ENCODE measurements at places on chromosomes 1 and 21. TPM values are rescaled to one million over a fixed set of nuclear protein-coding genes. Genes with fewer than 3 reads are reported as not detected.

GRCh38 chr21:44084496-44085241 lies 22.5 kb upstream of the PWP2 start:
- DNase-seq = peak; percentile 42

Gene FMO5
- 0.66 TPM for total RNA-seq

- DNase-seq = no peak
Measured at GRCh38 chr1:170145770-170146676, at the start of gene NTMT2. Gene NTMT2 (plus strand): TSS chr1:170145959. CDS start chr1:170146108, 149 bp downstream.

Gene VANGL1
- total RNA-seq = 11.8 TPM

- no peak for DNase-seq
Measured at GRCh38 chr1:26956321-26956720, 3.9 kb downstream of the KDF1 start.

Gene OPTC
- total RNA-seq = not detected

DNA sequence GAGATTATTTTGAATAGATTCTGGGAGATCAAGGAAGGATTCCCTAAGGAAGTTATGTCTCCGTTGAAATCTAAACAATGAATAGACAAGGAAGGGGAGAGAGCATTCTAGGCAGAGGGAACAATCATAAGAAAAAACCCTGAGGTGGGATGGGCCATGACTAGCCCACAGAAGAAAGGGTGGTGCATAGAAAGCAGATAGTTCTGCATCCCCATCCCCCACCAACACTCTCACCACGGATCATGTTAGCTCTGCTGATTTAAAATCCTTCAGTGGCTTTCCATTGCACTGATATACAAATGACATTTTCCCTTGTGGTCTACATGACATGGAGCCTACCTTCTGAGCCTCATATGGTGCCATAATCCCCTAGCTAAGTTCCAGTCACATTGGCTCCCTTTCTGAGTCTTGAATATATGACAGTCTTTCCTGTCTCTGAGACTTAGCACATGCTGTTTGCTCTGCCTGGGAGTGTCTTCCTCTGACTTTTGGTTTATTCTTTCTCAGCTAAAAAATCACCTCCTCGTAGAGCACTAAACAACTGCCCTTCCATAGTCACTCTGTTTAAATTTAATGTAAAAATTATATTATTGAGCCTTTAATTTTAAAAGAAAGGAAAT lies 15.2 kb downstream of the SCMH1 start:
- DNase-seq = no peak

Gene KRTAP11-1
- not detected for total RNA-seq

- no peak for DNase-seq
Measured at GRCh38 chr21:38913120-38913892, 107.6 kb downstream of the ETS2 start.

DNA sequence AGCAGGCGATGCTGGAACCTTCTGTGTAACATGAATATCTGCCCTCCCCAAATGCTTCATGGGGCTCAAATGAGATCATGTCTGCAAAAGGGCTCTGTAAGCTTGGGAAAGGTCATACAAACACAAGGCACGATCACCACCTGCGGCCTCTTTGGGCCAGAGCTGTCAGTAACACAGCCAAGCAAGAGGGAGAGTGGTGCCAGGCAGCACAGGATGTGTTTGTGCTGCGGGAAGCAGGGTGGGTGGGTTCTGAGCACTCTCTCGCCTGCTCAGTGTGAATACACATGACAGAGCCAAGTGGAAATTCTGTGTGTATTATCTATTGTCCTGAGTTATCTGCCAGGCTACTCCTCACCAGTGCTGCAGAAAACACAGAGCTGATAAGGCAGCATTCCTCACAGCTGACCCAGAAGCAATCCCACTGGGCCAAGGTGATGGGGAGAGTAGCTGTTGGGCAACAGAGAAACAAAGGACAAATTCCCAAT lies 101.2 kb downstream of the LAMC2 start:
- DNase-seq = no peak

GRCh38 chr1:11507309-11507708 lies 28.4 kb downstream of the DISP3 start:
- DNase-seq = no peak

DNA sequence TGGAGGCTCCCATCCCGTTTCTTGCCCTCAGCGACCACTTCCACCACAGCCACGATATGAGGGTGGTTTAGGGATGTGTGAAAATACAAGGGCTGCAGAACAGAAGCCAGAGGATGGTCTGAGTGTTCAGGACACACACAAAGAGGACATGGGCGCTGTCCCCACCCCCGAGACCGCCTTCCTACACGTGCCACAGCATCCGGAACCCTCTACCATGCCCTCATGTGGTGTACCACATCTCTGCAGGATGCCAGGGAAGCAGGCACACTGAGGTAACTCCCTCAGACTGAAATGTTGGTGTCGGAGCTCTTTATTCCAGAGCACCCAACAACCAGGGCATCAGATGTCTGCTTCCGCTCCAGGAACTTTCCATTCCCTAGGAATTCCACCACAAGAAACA lies 23.1 kb downstream of the NPHP4 start:
- no peak for DNase-seq

Gene TMEM54
- total RNA-seq = not detected

Gene ASCL5
- not detected for total RNA-seq

DNA sequence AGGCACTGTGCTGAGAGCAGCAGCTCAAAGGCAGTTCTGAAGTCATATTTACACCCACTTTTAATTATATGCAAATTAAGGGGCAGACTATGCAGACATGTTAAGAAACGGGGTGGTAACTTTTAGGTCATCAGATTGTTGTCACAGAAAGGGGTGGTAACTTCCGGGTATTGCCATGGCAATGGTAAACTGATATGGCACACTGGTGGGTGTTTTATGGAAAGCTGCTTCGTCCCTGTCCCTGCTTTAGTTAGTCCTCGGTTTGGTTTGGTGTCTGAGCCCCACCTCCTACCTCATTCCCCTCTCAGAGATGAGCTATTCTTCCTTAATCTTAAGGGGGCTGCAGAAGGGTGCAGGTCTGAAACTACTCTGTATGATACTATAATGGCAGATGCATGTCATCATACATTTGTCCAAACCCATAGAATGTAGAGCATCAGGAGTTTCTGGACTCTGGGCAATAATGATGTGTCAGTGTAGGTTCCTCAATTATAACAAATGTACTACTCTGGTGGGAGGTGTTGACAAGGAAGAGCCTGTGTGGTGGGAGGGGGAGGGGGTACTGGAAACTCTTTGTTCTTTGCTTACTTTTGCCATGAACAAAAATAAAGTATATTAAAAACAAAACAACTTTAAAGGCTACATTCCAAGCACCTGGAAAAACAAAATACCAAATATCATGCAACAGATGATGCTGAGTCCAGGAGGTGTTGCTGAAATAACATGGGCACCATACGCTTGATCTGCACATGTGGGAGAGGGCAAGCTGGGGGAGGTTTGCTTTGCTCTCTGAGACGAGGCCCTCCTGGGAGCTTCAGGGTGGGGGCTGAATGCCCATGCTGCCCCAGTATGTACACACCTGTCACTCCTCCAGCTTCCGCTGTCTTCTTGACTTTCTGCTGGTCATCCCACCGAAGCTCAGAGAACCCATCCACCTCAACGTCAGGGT lies 6.3 kb downstream of the PARP1 start:
- DNase-seq = no peak

Gene TFF3
- not detected for total RNA-seq

GRCh38 chr1:231317306-231318014 lies 20.2 kb downstream of the EXOC8 start:
- DNase-seq = peak; percentile 31

- DNase-seq = no peak
Measured at GRCh38 chr1:200819726-200820125, 53.1 kb upstream of the GPR25 start.

Gene MXRA8
- total RNA-seq = 0.61 TPM

GRCh38 chr1:29708381-29708780 lies 472.1 kb downstream of the PTPRU start:
- no peak for DNase-seq

GRCh38 chr1:188302746-188303145 lies 1474.0 kb downstream of the PLA2G4A start:
- DNase-seq = no peak

- no peak for DNase-seq
Measured at GRCh38 chr1:68280286-68280685, 48.0 kb upstream of the WLS start.

Gene KLF17
- not detected for total RNA-seq

DNA sequence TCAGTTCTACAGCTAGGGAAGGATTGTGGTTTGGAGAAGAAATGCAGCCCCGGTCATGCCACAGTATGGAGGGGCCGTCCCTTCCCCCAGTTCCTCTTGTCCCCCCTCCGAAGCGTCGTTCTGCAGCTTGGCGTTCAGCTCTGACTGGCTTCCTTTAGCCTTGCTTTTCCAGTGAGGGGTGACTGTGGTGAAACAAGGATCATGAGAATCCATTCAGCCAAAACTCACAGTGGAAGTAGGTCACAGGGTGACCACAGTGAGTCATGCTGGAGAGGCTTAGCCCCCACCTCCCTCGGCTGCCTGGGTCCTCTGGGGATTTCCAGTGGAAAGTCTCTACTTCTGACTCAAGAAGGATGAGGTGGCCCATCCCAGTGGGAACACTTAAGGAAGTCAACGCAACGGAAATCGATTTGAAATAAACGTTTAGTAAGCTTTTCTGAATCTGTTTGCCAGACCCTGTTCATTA lies 37.3 kb upstream of the COL6A2 start:
- no peak for DNase-seq

DNA sequence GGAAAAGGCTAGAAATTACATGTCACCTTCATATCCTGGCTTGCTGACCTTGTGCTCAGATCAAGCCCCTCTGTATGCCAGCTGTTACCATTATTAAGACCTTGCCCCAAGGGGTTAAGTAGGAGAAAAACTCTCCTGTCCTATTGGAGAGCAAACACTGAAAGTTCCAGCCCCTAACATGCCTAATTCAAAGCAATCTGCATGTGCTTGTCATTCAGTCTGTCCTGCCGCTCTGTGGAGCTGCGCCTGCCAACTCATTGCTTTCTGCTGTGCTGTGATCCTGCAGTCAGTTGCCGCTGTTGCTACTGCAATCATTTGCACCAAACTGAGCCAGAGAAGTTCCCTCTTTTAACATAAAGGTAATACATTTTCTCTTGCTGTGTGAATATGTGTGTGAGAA lies 113.4 kb downstream of the DISP1 start:
- DNase-seq = no peak

Gene SYCP1
- not detected for total RNA-seq

DNA sequence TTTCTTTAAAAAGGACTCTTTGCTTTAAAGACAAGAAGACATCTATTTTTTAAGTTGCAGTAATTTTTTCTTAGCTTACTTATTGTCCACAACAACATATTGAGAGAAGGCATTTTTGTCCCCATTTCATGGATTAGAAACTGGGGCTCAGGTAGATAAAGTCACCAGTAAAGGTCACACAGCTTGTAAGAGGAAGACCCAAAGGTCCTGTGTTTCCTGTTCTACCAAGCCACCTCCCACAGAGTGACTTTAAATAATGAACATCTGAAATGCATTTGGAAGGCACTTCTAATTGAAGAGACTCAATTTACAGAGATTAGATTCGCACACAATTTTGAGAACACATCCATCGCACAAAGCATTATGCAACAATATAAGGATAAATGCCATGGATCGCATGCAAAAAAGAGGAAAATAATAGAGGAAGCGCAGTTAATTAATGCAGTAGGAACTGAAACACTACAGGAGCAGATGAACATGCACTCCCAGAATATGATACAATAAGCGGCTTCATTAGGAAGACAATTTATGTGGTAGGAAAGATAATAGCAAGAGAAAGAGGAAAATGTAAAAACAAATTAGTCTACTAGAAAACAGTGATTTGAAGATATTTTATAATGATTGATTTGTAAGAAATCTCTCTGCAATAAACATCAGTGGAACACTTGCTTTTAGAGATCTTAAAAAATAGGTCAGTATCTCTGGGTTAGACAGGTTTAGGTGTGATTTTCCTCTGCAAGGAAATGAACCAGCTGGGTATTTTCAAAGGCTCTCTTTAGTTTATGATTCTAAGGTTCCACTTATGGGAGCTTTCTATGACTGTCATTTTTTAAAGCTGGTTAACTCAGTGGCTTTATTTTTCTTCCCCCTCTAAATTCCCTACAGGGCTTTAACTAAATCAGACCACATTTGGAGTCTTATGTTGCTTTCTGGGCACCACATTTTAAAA lies 27.1 kb upstream of the CD2 start:
- no peak for DNase-seq

GRCh38 chr1:212401042-212401441 lies 13.6 kb downstream of the PACC1 start:
- no peak for DNase-seq

Gene ELAVL4
- not detected for total RNA-seq

Gene CRNN
- not detected for total RNA-seq

Gene SPRR2F
- total RNA-seq = not detected

GRCh38 chr1:161958425-161958824 lies 65.2 kb downstream of the OLFML2B start:
- no peak for DNase-seq

Gene CSF3R
- total RNA-seq = not detected

- no peak for DNase-seq
Measured at GRCh38 chr1:162172311-162173102, 103.0 kb downstream of the NOS1AP start.

Gene SPATA21
- not detected for total RNA-seq

GRCh38 chr1:103525114-103525606 lies 339 bp upstream of the RNPC3 start:
- no peak for DNase-seq

Gene NAXE
- 66.6 TPM for total RNA-seq

DNA sequence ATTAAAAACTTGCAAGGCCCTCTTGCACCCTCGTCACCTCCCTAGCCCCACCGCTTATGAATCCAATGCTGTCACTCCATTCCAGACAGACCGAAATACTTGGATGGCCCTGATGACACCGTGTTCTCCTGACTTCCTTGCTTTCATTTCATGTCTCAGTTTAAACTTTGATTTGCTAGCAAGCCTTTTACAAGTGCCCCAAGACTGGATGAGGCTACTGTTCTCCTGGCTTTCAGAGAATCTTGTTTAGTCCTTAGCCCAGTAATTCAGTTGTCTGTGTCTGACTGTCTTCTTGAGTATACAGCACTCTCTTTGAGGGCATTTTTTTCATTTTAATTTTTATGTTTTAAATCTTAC lies 824 bp upstream of the IFI44L start:
- DNase-seq = no peak
